ENCODE measurements at places on chromosomes 6 and 20.

DNA sequence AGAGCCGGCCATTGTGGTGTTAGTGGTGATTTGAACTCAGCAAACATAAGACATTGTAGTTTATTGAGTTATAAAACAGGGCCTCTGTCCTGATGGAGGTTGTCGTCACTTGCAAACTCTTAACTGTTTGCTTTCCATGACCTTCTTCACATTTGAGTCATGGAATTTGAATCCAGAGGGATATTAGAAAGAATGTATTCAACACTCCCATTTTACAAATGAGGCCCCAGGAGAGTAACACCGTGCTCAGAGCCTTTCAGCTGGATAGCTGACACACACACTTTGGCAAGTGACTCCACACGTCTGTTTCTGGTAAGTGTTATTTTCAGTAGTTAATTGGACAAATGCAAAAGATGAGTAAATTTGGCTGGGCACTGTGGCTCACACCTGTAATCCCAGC, 72.4 kb upstream of the XRN2 start:
- no peak for DNase-seq

- no peak for DNase-seq
These were observed at the start of gene SLC2A10 for GRCh38 chr20:46709459-46710152. Gene SLC2A10, plus strand, starts transcription at chr20:46709649. Its CDS starts 88 bp downstream, at chr20:46709737.

DNA sequence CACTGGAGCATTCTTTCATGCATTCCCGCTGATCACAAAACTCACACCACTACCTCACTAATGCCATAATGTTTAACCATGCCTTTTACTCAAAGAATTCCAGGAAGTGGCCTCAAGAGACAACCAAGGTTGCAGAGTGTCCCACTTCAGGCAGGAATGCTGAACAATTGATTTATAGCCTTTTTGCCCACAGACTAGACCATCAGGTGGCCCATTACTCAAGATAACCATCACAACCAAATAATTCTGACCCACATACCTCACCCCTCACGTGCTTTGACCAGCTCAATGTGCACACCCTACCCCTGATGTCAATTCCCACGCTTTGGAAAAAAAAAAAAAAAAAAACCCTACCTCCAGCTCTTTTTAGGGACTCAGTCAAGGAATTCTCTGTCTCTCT, 220.6 kb upstream of the UFL1 start:
- no peak for DNase-seq

DNA sequence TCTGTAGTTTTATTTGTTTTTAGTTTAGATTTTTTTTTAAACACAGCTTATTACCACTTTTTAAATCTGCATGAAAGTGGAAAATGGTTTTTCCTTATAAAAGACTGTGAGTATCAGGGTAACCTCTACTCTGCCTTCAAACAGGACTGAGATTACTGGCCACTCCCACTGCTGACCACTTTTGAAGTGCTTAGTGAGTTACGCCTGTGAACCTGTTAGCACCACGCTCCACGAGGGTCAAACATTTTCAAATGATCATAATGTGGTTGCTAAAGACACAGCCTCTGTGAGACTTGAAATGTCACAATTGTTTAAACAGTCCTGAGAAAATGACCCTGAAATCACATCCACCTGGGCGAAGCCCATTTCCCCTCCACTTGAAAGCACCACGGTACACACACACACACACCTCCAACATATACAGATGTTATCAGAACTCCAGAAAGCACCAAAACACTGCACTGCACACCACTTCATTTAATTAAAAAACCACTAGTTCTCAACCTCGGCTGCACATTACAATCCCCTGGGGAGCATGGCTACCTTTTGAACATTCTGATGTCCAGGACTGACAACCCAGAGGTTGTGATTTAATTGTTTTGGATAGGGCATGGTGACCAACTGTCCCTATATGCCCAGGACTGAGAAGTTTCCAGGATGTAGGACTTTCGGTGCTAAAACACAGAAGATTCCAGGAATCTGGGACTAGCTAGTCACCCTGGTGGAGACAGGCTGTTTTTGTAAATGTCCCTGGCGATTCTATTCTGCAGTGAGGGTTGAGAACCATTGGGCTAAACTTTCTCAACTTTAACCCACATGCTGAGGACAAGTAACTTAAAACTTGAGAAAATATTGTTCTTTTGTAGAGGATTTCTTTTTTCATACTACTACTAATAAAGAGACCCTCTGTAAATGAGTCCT, 176.4 kb upstream of the MYLIP start:
- DNase-seq, result no peak

DNA sequence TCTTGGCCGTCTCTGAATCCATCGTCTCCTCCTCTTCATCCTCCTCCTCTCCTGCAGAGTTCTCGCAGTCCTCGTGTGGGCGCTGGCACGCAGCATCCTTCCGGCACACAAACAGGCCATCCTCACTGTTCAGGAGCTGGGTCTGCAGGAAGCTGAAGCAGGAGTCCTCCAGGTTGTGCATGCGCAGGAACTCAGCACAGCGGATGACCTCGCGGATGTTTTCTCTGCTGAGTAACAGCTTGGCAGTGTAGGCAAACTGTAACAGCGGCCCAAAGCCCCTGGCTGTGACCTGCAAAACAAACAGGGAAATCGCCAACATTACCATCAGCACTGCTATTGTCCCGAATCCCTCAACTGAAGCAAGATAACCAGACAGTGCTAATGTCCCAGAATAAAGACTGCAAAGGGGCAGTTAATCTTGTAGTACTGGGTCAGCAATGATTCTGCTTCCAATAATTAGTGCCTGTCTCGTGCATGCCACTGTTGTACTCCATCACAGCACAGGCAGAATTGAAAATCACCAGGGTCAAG, 57.4 kb downstream of the GJA10 start:
- no peak for DNase-seq

GRCh38 chr20:6765469-6766058, 1.9 kb upstream of the BMP2 start:
- DNase-seq, result no peak

DNA sequence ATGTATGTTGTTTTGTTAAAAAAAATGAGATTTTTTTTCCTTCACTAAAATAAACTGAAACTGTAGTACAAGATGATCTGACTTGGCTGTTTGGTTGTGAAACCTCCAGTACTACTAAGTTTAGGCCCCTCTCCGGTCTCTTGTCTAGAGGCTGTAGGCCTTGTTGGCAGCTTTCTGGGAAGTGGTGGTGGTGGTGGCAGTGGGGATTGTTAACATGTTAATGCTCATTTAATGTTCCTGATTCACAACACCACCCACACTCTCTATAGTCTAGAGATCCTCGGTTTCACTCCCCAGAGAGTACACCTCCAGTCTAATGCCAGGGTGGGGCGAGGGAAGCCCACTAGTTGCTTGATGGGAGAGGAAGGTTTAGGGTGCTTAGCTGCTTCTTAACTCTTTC, 24.1 kb downstream of the STK4 start:
- no peak for DNase-seq

GRCh38 chr6:111871725-111872400, 1.4 kb downstream of the FYN start:
- no peak for DNase-seq

GRCh38 chr6:136439514-136440190, 110.6 kb downstream of the MAP7 start:
- no peak for DNase-seq

- no peak for DNase-seq
These were observed 19.8 kb downstream of the NEDD9 start for GRCh38 chr6:11212664-11213063.

DNA sequence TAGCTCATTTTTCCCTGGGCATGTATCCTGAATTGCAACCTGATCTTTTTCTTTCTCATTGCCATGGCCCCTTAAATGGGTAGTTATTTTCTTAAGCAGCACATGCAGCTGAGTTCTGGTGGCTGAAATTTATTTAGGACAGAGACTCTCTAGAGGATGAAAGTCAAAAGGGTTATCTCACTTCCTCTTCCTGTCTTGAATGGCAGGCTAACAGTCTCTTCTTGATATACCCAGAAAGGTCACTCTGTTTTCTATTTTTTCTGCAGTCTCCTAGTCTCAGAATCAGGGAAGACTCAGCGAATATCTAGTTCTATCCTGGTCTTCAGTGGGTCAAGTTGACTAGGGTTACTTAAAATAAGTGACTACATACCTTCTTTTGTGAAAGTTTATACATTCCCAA, 243.3 kb downstream of the EPHA7 start:
- no peak for DNase-seq

- no peak for DNase-seq
These were observed 111.2 kb upstream of the PTCHD4 start for GRCh38 chr6:48222241-48222640.

Data from AG04449 (cell line).